ENCODE measurements at places on chromosomes 7 and 10.

GRCh38 chr10:33376476-33376875 is 42.0 kb upstream of the NRP1 start:
- no peak for ATAC-seq

- ATAC-seq, result peak; percentile 58
Measured at GRCh38 chr10:89426230-89426868, 12.0 kb downstream of the IFIT5 start.

GRCh38 chr7:73741600-73741999 is 3.0 kb upstream of the ABHD11 start:
- no peak for ATAC-seq

- ATAC-seq, result no peak
Measured at GRCh38 chr10:71337219-71337701, 18.2 kb downstream of the SLC29A3 start.

DNA sequence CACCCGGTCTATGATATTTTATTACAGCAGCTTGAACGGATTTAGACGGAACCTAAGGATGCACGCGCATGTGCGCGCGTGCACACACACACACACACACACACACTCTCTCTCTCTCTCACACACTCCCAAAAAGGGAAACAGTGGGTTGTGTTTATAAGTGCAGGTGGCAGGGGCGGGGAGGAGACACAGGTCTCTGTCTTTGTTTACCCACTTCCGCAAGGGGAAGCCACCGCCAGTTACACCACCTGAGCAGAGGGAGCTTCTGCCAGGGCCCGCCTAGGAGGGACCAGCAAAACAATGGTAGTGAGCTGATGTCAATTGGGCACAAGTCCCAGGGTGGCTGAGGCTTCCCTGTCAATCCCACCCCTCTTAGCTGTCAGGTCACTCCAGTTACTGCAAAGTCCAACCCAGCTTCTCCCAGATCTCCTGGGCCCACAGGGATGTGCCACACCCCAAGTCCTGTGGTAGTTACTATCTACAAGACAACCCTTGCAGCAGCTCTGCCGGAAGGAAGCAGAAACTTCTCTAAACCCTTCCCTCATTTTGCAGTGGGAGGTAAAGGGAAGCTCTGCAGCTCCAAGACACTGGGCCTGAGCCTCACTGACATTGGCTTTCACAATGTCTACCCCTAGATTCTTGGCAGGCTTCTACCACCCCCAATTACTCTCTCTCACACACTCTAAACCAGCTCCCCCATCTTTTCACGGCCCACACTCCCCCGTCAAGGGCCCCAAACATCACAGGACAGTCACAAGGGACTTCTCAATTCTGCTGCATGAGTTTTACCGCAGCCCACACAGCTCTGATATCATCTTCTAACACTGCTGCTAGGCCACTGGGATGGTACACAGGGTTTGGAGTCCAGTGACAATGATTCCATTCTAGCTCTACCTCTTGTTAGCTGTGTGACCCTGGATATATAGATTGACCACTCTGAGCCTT is 17.6 kb downstream of the ANXA11 start:
- peak; percentile 54 for ATAC-seq

GRCh38 chr7:154776350-154776749 is 226.6 kb downstream of the PAXIP1 start:
- ATAC-seq, result no peak

- peak; percentile 56 for ATAC-seq
Measured at GRCh38 chr10:132142396-132143161, 44.2 kb upstream of the DPYSL4 start.

Measured in esophagus mucosa (tissue), 1 donor.